ENCODE measurements at places on chromosomes 6 and 20.

DNA sequence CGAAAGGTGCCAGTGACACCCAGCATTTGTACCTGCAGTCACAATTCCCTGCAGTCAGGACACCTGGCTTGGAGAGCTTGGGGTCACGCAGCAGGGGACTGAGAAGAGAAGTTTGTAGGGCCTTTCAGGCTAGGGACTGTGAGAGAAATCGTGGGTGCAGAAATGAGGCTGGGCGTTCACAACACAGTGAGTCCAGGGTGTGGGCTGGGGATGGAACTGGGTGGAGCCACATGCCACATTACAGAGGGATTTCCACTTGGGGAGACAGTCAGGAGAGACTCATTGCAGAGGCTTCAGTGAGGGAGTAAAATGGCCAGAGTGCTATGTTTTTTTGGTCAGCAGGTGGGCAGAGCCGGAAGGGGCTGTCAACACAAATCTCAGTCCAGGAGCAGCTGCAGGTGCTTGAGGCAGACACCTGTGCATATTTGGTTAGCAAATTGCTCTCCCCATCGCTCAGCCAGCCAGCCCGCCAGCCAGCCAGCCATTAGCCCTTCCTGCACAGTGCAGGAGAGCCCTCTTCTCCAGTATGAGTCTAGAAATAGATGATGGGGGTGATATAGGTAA lies 7.4 kb downstream of the ITPR3 start:
- DNase-seq = no peak

DNA sequence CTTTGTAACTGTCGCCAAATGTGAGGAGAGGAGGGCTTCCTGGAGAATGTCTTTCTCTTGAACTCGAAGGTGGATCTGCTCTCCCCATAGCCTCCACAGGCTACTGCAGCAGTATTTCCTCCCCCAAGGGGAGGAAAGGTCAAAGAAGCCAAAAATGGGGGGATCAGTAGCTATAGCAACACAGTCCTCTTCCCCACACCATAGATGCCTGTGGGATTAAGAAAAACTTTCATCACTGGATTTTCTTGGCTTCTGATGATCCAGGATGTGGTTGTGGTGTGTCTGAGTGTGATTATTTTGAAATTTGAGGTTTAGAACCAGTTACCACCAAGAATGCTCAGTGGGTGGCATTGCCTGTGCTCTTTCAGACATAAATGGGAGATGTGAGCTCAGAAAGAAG lies 140.1 kb upstream of the SPACA1 start:
- DNase-seq = no peak

- DNase-seq = no peak
These were observed 49.2 kb downstream of the EIF2S2 start for GRCh38 chr20:34062570-34063482.

GRCh38 chr6:127100510-127101140 lies 17.8 kb upstream of the RSPO3 start:
- no peak for DNase-seq

GRCh38 chr6:10582774-10583508 lies 61.8 kb downstream of the GCNT2 start:
- DNase-seq = no peak

- DNase-seq = no peak
These were observed 379.9 kb upstream of the IRAK1BP1 start for GRCh38 chr6:78487401-78487800.

- DNase-seq = no peak
These were observed 218.7 kb downstream of the HDGFL1 start for GRCh38 chr6:22788038-22788437.

DNA sequence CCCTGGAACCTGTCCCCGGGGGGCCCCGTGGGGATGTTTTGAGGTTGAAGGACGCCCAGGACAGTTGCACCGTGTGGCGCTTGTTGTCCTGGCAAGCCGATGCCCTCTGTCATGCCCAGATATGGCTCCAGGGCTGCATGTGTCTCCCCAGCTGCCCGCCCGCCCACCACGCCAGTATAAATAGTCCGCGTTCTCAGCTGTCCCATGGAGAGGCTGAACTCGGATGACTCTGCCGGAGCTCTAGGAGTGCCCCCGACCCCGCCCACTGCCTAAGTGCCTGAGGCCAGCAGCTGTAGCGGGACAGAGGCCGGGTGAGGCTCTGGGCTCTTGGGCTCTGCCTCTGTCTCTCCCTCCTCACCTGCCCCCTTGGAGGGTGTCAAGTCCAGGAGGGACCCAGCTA lies 83.0 kb upstream of the GATA5 start:
- no peak for DNase-seq

DNA sequence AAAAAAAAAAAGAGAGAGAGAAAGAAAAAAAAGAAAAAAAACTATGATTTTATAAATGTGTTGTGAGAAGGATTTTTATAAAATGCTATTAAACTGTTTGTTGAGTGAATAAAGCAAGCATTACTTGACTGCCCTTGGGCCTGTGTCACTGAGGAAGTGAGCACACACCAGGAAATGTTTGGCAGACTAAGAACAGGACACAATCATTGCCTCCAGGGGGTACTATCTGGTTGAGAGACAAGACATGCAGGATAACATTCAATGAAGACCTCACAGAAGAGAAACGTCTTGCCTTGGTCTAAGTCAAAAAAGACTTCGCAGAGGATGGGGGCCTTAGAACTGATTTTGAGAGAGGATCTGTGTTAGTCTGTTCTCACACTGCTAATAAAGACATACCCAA lies 40.6 kb downstream of the MTFR2 start:
- DNase-seq = no peak

GRCh38 chr20:2365091-2365490 lies 15.6 kb upstream of the TGM6 start:
- DNase-seq = no peak

- no peak for DNase-seq
These were observed 10.2 kb downstream of the NQO2 start for GRCh38 chr6:3009930-3010329.

DNA sequence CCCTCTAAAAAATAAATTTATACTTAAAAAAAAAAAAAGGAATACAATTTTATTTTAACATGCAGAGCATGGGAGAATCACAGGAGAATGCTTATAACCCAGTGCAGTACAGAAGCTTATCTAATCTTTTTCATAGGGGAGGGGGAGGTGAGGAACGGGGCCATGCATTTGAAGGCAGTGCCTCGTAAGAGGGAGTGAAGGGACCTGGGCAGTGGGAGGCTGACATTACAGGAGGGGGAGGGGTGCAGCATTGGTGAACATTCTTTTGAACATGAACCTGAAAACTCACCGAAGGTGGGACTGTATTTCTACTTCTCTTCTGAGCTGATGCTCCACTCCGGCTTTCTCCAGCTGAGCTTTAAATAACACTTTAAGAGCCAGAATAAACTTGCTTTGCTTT lies 9.3 kb downstream of the AURKA start:
- no peak for DNase-seq

DNA sequence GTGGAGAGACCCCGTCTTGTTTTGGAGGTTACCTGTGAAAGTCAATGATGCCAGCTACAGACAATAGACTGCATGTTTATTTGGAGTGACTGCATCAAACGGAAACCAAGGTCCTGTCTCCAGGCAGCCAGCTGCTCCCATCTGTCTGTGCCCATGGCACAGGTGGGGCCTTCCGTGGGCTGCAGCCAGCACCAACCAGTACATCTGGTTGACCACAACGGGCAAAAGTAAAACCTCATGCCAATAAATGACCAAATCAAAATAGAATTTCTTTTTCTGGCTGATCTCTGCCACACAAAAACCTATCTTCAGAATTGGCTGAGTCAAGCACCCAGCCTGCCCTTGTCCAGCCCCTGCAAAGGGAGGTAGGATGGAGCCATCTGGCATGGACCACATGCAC lies 33.5 kb downstream of the DLL1 start:
- DNase-seq = no peak

GRCh38 chr20:51888291-51888690 lies 86.0 kb upstream of the SALL4 start:
- no peak for DNase-seq

DNA sequence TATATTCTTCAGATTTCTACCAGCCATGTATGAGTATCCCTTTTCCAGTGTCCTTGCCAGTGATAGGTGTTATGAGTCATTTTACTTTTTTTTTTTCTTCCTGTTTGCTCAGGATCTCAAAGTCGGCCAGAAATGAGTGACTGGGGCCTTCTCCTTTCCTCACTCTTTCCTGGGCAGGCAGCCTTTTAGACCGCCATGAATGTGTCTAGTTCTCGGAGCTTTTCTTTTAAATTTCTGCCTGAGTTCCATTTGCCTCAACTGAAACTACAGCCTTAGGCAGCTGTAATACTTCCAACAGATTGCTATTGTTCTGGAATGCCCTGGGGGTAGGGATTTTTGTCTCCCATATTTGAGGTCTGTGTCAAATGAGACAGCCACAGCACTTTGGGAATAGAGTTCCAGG lies 83.7 kb downstream of the STXBP5 start:
- no peak for DNase-seq

DNA sequence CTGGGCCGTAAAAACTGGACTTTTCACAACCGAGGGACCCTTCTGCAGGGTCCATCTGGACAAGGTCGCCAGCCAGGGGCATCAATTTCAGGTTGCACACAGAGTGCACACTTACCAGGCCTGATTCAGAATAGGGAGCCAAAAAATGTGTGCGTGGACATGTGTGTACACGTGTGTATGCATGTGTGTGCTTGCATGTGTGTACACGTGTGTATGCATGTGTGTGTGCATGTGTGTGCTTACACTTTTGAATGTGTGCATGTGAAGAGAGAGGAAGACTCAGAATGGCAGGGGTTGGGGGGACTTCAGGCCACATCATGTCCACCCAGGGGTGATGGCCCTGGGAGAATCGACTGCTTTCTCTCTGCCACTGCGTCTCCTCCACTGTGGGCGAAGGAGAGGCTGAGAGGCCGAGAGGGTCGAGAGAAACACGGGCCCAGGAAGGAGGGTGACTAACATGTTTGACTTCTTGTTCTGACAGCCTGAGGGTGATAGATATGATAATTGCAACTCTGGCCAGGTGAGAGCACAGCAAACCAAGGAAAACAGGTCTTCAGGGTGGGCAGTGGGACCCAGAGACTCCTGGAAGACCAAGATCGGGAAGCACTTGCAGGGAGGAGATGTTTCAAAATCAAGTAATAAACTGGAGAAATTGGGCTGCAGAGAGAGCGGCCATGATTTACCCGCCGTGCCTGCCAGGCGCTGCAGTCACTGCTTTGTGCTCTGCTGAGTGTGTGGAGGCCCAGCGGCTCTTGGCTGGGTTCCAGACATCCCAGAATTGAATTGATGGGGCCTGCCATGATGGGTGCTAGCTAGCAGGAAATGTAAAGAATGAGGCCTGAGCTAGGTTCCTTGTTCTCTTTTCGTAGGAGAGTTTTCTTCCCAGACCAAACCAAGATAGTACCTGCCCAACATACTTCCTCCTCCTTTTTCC lies 310.8 kb downstream of the QKI start:
- no peak for DNase-seq

DNA sequence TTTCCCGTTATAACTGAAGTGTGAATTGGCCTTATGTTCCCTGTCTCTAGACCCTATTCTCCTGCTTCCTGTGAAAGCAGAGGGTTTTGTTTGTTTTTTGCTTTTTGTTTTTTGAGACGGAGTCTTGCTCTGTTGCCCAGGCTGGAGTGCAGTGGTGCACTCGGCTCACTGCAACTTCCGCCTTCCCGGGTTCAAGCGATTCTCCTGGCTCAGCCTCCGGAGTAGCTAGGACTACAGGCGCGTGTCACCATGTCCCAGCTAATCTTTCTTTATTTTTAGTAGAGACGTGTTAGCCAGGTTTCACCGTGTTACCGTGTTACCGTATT lies 674 bp upstream of the GNMT start:
- no peak for DNase-seq

DNA sequence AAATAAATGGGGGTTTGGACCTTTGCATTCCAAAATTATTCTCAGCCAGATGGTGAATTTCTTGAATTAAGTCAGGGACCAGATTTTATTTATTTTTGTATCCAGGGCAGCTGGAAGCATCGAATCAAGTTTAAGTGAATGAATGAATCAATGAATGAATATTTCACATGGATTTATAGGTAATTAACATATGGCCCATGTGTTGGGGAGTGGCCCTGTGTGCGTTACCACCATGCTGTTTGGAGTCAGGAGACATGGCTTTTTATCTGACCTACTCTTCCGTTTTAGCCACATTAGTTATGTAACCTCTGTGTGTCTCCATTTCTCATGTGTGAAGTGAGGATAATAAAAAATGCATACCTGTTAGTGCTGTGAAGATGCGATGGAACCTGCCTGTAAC lies 213.5 kb downstream of the CDH26 start:
- no peak for DNase-seq

DNA sequence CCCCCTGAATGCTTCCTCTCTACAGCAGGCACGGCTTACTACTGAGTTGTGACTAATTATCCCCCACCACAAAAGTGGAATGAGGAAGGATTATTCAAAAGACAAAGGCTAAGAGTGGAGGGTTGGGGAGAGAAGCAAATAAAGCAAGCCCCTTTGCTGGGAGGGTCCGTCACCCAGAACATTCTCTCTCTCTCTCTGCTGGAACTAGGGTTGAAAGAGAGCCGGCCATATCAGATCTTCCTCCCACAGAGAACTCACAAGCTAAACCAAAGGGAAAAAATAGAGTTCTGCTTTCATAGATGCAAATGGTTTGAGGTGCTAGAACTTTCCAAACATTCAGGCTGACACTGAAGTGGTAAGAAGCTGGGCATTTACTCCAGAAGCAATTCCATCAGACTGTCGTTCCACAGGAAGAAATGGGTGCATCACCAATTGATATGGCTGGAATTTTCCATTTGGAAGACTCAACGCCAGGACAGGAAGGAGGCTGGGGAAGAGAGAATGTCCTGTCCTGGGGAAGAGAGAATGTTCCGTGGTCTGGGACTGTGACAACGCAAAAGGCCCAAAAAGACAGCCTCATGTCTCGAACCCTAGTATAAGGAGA lies 7.9 kb downstream of the ZMYND8 start:
- no peak for DNase-seq

GRCh38 chr20:42889517-42889916 lies 300.2 kb downstream of the PTPRT start:
- DNase-seq = no peak

GRCh38 chr6:155190677-155191076 lies 73.1 kb upstream of the CLDN20 start:
- no peak for DNase-seq

GRCh38 chr20:11051136-11051535 lies 377.3 kb upstream of the JAG1 start:
- DNase-seq = no peak

- no peak for DNase-seq
These were observed 819.0 kb upstream of the EYS start for GRCh38 chr6:66526061-66526460.

- no peak for DNase-seq
These were observed 662.6 kb downstream of the RFPL4B start for GRCh38 chr6:113009682-113010081.

- DNase-seq = no peak
These were observed 2.2 kb downstream of the CENPB start for GRCh38 chr20:3784216-3784853.

GRCh38 chr6:108343894-108344293 lies 49.0 kb downstream of the AFG1L start:
- DNase-seq = no peak

GRCh38 chr6:161038229-161039031 lies 46.9 kb downstream of the MAP3K4 start:
- DNase-seq = no peak

Measured in thymus (tissue), 14 donors.